ENCODE measurements at places on chromosomes 2 and 18. TPM values are rescaled to one million over a fixed set of nuclear protein-coding genes. Genes with fewer than 3 reads are reported as not detected.

CHN1 gene
- total RNA-seq, result 64.3 TPM

RUFY4 gene
- total RNA-seq, result not detected

MPV17 gene
- total RNA-seq, result 56.3 TPM

CFC1 gene
- total RNA-seq, result 48.4 TPM

CRACDL gene
- 0.04 TPM for total RNA-seq

CTAGE1 gene
- not detected for total RNA-seq

C2orf15 gene
- total RNA-seq, result 2.3 TPM

MRPL53 gene
- total RNA-seq, result 50.8 TPM

EFHD1 gene
- total RNA-seq, result 8.0 TPM

E2F6 gene
- 27.2 TPM for total RNA-seq

ABCB11 gene
- total RNA-seq, result 0.12 TPM

PRLH gene
- not detected for total RNA-seq

NEMP2 gene
- total RNA-seq, result 5.4 TPM

SNED1 gene
- total RNA-seq, result 0.09 TPM

DSC2 gene
- 19.0 TPM for total RNA-seq

RBBP8 gene
- 20.6 TPM for total RNA-seq

Measured in cardiac muscle cell (in vitro differentiated cells and primary cell).